Stimulated activated CD4-positive, alpha-beta T cell treated with anti-CD3 and anti-CD28 coated beads, TNF-alpha, amount 100 ng/mL, for 4 hours (primary cell): ENCODE measurements at places on chromosomes 16 and 17.

- no peak for DNase-seq
Measured at GRCh38 chr16:88606148-88606757, 32.1 kb upstream of the IL17C start.

- DNase-seq: no peak
Measured at GRCh38 chr17:15124264-15124595, 140.9 kb downstream of the PMP22 start.

DNA sequence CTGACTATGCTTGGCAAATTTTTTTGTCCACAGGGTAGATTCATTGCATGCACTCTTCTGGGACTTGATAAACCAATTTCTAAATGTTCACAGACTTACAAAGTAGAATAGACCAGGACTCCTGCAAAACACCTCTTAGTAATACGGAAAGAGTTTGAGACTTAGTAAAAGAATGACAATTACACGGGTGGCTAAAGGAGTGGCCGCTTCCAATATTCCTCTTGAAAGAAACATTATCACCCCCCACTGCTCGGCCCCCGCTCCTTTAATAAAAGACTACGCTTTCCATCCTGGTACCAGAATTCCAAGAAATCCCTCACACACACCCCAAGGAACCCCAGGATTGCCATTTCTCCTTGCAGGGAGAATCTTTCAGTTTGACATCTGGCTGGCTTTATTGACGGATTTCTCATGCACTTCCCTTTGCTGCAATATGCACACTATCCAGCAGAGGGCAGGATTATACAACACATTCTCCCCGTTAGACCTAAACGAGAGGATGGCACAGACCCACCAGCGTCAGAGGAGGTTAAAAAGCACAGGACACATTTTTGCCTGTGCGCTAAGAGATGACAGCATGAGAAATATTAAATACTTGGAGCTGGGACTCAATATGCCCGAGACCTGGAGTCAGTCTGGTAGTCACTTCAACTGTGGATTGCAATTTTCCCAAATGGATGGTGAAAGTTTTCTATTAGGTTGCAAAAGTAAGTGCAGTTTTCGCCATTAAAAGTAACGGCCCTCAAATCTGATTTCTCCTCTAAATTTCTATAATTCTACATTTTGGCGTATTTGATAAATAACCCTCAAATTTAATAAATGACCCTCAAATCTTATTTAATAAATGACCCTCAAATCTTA lies 46.6 kb upstream of the NUDT7 start:
- no peak for DNase-seq

GRCh38 chr16:3745751-3746355 lies 28.5 kb upstream of the TRAP1 start:
- DNase-seq: no peak

- DNase-seq: no peak
Measured at GRCh38 chr17:2111691-2112090, 56.8 kb downstream of the HIC1 start.

- peak; percentile 53 for DNase-seq
Measured at GRCh38 chr17:57603978-57604377, 141.1 kb downstream of the CCDC182 start.

DNA sequence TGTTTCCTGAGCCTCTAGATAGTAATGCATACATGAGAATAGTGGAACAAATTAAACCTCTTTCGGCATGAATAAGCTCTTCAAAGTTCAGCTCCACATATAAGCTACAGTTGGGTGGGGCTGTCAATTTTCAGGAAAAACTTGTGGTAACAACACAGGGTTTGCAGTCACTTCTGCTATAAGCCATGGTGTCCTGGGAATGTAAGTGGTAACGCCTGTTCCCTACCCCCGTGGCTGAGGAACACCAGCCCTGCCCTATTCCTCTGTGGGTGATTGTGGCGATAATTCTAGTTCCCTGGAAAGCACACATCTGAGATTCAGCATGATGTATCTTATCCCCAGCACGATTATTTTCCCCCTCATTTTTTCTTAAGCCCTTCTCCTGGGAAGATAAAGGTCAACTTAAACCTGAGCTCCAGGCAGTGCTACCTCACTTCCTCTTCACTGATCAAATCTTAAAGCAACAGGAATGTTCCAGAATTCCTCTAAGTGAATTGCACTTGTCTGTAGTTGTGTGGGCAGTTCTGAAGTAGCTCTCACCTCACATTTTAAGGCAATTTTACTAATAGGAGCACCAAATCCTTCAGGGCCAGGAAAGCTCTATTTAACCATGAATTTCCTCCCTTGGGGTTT lies 500.7 kb upstream of the HSBP1 start:
- no peak for DNase-seq

DNA sequence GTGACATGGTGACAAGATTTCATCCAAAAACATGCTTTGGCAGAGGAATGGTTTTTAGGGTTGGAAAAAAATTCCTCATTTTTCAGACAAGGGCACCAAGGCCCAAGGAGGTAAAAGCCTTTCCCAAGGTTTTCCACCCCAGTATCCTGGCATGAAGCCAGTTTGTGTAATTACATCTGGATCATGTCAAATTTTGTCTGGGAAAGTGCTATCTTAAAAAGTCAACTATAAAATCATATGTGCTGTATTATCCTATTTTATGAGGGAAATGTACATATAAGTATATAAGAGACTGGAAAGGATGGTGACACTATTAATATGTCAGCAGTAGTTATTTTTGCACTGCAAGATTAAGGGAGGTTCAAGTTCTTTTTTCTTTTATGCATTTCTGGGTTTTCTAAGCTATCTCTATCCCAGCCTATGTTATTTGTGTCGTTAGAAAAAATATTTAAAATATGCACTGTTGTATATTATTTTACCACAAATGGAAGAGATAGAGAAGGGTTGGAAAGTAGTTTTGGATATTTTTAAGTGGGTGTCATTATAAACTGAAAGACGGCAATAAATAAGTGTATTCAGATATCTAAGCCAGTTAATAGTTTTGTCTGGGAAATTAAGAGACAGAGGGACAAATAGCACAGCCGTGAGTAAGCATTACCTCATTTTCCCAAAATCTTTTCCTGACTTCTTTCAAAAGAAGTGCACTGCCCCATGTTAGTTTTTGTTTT lies 13.5 kb upstream of the FBXO47 start:
- DNase-seq: no peak

- DNase-seq: no peak
Measured at GRCh38 chr16:86367291-86368072, 142.8 kb upstream of the FOXF1 start.

DNA sequence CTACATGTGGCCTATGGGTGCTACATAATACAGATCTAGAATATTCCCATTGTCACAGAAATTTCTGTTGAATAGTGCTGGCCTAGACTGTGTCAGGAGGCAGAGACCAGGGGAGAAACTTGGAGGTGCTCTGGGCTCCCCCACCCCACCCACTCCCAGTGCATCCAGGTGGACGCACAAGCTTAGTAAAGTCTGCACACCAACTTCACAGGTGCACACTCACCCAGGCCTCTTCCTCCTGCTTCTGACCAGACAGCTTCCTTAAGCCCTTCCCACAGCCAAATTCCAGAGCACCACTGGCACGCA lies 7.6 kb upstream of the CNP start:
- no peak for DNase-seq

GRCh38 chr16:74760007-74760767 lies 14.4 kb downstream of the FA2H start:
- no peak for DNase-seq

DNA sequence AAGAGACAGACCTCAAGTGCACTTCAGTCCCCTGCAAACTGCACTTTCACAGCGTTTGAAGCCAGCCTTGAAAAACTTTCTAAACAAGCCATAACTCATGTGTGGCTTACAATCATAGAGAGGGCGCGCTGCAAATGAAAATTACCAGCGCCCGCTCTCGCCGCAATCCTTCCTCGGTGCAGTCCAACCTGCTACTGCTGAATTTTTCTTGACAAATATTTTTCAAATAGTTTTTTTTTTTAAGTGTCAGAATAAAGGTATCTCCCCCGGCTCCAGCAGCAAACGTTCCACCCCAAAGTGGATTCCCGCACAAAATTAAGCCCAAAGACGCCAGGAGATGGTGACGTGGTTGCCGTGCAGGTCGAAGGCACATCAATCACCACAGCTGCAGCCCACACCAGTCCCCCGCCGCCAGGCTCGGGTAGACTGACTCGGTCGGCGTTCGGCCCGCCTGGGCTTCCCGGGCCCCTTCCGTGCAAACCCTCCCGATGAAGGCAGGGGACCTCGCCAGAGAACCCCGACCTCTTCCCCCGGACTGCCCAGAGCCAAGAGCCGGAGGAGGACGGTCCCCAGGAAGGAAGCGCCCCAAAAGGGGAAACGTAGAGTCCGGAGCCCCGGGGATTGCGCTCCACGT lies 630 bp downstream of the GRB2 start:
- peak; percentile 24 for DNase-seq

GRCh38 chr16:68097088-68097487 lies 11.9 kb downstream of the NFATC3 start:
- no peak for DNase-seq

DNA sequence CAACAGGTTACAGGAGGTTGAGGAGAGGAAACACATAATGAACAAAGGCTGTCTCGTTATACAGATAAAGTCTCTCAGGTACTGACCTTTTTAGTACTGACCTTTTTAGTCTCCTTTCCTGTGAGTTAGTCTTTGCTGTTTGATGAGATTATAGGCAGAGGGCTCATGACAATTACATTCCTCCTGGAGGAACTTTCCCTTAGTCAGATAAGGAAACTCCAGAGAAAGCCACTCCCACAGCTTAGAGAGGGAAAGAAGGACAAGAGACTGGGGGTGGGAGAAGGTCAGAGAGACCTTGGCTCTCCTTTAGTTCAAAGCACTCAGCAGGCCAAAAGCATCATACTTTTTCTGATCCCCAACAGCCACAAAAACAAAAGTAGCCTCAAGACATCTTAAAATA lies 15.3 kb upstream of the PSMD7 start:
- no peak for DNase-seq

DNA sequence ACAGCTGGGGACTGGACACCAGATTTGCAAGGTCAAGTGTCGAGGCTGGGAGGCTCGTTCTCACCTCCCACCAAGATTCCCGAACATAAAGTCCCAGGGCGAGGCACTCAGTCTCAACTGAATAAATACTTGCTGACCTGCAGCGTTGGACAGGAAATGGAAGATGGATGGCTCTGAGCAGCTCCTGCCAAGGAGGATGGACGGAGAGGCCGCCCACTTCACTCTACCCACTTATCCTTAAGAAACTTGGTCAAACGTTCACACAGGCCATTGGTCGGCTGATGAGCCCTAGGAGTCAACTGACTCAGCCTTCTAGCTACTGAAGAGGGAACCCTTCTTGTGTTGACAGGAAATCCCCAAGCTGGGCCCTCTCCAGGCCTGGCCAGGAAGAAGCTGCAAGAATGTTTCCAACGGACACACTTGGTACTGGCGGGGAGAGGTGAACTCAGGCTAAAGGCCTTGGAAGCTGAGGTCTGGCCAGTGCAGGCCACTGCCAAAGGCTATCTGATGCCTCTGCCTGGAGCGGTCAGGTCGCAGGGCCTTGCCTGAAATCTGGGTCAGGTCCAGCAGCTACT lies 50.0 kb downstream of the VAC14 start:
- no peak for DNase-seq

DNA sequence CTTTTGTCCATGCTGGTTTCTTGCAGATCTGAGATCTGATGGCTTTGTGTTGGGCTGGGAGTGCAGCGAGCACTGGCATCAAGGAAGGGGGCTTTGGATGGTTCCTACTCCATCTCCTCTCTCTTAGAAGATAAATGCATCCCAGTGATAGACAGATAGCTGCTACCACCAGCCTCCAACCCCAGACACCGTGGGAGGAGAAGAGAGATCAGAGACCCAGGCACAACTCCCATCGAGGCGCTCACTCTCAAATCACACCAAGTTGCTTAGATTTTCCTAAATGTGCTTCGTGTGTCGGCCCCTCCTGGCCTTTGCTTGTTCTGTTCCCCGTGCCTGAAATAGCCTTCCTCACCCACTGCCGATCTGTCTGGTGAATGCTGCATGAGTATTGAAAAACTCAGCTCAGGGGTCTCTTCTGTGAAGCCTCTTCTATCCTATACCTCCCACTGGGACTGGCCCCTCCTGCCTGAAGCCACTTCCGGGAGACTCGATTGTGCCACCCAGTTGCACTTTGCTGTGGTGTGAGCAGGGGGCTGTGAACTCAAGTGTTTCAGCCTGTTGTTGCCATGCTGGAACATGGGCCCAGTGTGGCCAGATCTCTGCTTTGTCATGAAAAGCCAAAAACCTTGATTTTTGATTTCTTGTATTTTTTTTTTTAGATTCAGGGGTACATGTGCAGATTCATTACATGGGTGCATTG lies 242.7 kb downstream of the GSG1L start:
- DNase-seq: no peak

DNA sequence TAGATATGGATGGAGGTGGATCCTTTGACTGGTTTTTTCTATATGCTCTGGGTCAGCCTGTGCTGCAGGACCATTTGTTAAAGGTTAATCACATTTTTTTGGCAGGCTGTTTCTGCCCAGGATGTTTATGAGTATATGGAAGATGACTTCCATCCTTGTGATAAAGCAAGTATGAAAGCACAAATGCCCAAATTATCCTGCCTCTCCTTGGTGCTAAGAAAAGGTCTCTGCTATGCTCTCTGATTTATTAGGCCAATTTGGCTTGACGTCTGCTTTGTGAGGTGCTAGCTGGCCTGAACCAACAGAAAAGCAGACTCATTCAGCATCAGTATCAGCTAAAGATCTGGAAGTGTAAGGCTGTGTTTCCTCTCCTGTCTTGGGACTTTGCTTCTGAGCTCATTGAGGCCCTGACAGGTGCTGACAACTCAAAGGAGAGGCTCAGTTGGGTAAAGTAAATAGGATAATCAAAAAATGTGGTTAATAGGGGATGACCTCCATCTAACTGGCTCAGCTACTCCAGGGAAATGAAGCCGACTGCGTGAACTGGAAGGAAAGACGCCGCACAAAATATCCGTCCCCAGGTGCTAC lies 15.2 kb downstream of the ANKRD40 start:
- no peak for DNase-seq

DNA sequence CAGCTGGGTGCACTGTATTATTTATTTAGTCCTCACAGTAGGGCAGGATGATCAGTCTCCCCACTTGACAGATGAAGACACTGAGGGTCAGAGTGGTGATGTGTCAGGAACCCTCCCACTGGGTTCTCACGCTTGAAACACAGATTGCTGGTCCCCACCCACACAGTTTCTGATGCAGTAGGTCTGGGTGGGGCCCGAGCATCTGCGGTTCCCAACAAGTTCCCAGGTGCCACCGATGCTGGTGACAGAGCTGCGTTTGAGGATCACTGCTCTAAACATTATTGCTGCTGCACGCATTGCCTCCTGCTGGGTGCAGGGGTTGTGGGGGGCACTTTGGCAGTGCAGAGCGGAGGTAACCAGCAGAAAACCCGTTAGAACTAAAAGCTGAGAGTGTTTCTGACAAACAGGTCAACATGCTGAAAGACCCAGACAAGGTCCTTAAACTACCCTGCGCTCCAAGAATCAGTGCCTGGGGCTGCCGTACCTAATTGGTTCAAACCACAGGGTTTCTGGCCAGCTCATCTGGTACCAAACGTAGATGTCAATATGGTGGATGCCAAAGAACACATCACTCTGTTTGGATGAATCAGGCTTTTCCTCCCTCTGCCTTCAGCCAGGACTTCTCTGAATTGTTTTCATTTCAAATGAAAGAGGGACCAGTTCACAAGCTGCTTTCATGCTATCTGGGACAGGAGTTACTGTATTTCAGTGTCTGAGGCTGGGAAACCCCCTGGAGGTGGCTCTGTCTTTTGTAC lies 76.0 kb downstream of the ABCC1 start:
- DNase-seq: peak; percentile 24

- DNase-seq: no peak
Measured at GRCh38 chr17:70110443-70110880, 35.4 kb downstream of the KCNJ16 start.

- DNase-seq: no peak
Measured at GRCh38 chr16:82136956-82137821, 32.8 kb downstream of the MPHOSPH6 start.
